ENCODE measurements at places on chromosomes 4 and X.

DNA sequence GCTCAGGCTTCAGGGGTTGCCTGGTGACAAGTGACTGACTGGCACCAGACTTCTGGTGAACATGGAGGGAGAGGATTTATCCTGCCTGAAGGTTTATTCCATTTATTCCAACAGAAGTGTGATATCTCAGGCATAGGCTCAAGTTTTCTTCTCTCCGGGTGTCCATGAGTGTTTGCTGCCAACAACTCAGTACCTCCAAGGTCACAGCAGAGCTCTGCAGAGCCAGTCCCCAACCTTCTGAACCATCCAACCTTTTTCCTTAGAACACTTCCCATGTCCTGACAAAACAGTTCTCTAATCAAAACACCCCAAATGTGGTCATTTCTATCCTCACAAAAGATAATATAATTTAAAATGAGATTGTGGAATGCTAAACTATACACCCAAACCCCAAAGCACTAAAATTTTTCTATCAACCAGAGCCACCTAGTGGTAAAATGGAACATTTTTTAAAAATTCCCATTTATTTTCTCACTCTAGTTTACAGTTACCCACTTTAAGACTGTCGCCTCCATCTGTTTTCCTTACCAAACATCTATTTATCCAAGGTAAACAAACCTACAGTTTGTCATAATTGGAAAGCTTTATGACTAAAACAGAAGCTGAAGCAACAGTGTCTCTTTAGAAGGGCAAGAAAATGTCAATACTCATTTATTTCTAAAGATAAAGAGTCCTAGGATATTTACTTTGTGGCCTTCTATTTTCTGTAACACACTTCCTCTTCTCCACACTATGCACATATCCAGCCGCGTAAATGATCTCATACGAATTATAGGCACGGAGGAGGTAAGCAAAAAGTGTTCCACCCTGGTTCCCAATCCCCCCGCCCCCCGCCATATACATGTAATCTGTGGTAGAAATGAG, 39.5 kb downstream of the TMEM154 start:
- H3K27ac ChIP-seq, result no peak overlapping the region
- no peaks in the 10 kb centered on the region for H3K27me3 ChIP-seq
- H3K4me1 ChIP-seq, result no peaks in the 10 kb centered on the region
- DNase-seq, result no peak
- no peak overlapping the region for H3K4me3 ChIP-seq

GRCh38 chr4:20288047-20288650, 36.4 kb downstream of the SLIT2 start:
- no peak for DNase-seq
- peaks cover 3% of the 10 kb centered on the region for H3K4me1 ChIP-seq
- peaks cover 18% of the 10 kb centered on the region for H3K36me3 ChIP-seq
- H3K27me3 ChIP-seq, result no peaks in the 10 kb centered on the region

DNA sequence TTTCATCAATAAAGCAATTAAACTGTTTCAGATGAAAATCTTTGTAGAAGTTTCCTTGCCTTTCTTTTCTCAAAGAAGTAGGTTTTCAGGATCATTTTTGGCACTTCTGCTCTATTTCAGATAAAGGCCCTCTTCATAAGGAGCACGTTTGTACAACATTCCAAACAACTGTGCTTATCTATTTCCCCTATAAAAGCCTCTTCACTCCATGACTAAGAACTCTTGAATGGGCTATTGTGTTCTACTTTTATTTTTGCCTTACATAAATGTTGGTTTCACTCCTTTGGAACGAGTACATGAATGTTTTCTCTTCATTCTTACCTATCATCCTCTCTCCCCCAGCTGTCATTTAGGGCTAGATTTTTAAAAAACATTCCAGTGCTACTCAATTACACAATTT, 288.0 kb upstream of the PPP1R2C start:
- H3K4me1 ChIP-seq, result no peaks in the 10 kb centered on the region
- H3K4me3 ChIP-seq, result no peak overlapping the region
- no peaks in the 10 kb centered on the region for H3K36me3 ChIP-seq
- H3K27me3 ChIP-seq, result no peaks in the 10 kb centered on the region

DNA sequence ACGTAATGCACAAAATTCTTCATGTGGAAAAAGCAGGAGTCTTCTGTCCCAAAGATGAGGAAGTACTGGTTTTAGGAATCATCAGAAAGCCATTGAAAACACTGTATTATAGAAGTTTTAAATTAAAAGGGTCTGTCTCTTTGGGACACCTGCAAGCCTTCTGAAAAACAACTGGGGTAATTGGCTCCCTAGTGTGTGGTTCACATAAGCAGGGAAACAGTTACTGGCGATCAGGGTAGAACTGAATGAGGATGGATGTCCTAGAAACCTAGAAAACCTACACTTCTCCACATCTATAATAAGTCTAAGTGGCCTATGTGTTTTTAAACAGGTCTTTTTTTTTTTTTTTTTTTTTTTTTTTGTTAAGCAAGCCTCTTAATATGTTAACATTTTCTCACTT, 945.5 kb upstream of the PCDH10 start:
- DNase-seq, result no peak
- no peaks in the 10 kb centered on the region for H3K36me3 ChIP-seq
- no peak overlapping the region for H3K27ac ChIP-seq
- no peak overlapping the region for H3K4me3 ChIP-seq
- H3K27me3 ChIP-seq, result no peaks in the 10 kb centered on the region

GRCh38 chr4:168784786-168785461, 225.1 kb downstream of the CBR4 start:
- H3K36me3 ChIP-seq, result no peaks in the 10 kb centered on the region
- peak; percentile 81 for DNase-seq
- H3K4me1 ChIP-seq, result peaks cover 12% of the 10 kb centered on the region
- H3K27me3 ChIP-seq, result no peaks in the 10 kb centered on the region
- H3K27ac ChIP-seq, result peak overlapping the region; percentile 95
- no peak overlapping the region for H3K4me3 ChIP-seq

DNA sequence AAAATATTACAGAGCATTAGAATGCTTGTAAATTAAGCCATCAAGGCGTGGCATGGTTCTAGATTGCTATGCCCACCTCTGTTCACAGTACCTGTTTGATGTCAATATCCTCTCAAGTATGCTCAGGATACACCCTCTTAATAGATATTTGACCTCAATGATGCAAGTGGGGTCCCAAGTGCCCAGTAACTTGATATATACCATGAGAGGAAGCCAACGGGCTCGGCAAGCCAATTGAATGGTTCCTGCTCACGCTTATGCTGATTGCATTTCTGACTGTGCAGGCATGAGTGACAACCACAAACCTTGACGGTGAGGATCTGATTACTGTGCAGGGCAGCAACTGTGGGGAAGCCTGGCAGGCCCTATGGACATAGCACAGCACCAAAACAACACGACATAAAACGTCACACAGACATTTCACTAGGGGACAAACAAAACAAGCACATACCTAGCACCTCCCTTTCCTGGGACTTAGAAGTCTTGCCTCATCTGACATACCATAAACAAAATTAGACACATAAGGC, 179.1 kb upstream of the ETNPPL start:
- no peaks in the 10 kb centered on the region for H3K27me3 ChIP-seq
- H3K4me3 ChIP-seq, result no peak overlapping the region
- no peaks in the 10 kb centered on the region for H3K4me1 ChIP-seq
- H3K27ac ChIP-seq, result no peak overlapping the region
- H3K36me3 ChIP-seq, result no peaks in the 10 kb centered on the region
- no peak for DNase-seq

GRCh38 chr4:67342291-67342690, 203.0 kb downstream of the CENPC start:
- no peaks in the 10 kb centered on the region for H3K27me3 ChIP-seq
- no peak overlapping the region for H3K27ac ChIP-seq
- H3K4me1 ChIP-seq, result peaks cover 3% of the 10 kb centered on the region
- H3K36me3 ChIP-seq, result no peaks in the 10 kb centered on the region
- no peak overlapping the region for H3K4me3 ChIP-seq

- H3K36me3 ChIP-seq, result no peaks in the 10 kb centered on the region
- peaks cover 16% of the 10 kb centered on the region for H3K4me1 ChIP-seq
- no peak overlapping the region for H3K27ac ChIP-seq
- H3K27me3 ChIP-seq, result no peaks in the 10 kb centered on the region
- no peak for DNase-seq
- no peak overlapping the region for H3K4me3 ChIP-seq
Measured at GRCh38 chr4:158999166-158999682, 103.7 kb upstream of the RAPGEF2 start.

GRCh38 chr4:154120690-154121345, 331.9 kb upstream of the SFRP2 start:
- DNase-seq, result no peak
- no peaks in the 10 kb centered on the region for H3K27me3 ChIP-seq
- no peaks in the 10 kb centered on the region for H3K36me3 ChIP-seq
- no peak overlapping the region for H3K27ac ChIP-seq
- no peak overlapping the region for H3K4me3 ChIP-seq

- no peaks in the 10 kb centered on the region for H3K27me3 ChIP-seq
- no peak overlapping the region for H3K27ac ChIP-seq
- H3K4me3 ChIP-seq, result no peak overlapping the region
Measured at GRCh38 chr4:4618847-4619246, 77.0 kb upstream of the STX18 start.

- no peak overlapping the region for H3K27ac ChIP-seq
- no peaks in the 10 kb centered on the region for H3K27me3 ChIP-seq
- no peaks in the 10 kb centered on the region for H3K4me1 ChIP-seq
- DNase-seq, result no peak
- no peaks in the 10 kb centered on the region for H3K36me3 ChIP-seq
Measured at GRCh38 chr4:46645126-46645525, 255.2 kb upstream of the GABRA2 start.

DNA sequence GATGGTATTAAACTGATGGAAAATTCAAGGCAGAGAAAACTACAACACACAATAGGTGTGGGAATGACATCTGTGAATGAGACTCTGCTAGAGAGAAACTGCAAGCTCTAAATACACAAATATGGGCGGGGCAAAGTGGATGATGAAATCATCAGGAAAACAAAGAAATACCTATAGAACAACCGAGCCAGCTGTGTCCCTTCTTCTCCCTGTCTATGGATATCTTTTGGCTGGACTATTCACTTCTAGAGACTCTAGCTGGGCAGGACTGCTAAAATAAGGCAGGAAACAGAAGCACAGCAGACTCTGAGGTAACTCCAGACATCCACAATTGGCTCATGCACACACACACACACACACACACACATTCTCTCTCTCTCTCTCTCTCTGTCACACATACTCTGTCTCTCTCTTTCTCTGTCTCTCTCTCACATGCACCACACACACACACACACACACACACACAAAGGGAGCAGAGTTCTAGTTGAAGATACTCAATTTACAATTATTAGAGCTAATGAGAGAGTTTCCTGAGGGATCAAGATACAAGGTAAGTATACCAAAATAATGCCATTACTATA, 27.2 kb upstream of the EDNRA start:
- H3K36me3 ChIP-seq, result no peaks in the 10 kb centered on the region
- no peak overlapping the region for H3K27ac ChIP-seq
- H3K27me3 ChIP-seq, result no peaks in the 10 kb centered on the region
- no peaks in the 10 kb centered on the region for H3K4me1 ChIP-seq
- H3K4me3 ChIP-seq, result no peak overlapping the region

DNA sequence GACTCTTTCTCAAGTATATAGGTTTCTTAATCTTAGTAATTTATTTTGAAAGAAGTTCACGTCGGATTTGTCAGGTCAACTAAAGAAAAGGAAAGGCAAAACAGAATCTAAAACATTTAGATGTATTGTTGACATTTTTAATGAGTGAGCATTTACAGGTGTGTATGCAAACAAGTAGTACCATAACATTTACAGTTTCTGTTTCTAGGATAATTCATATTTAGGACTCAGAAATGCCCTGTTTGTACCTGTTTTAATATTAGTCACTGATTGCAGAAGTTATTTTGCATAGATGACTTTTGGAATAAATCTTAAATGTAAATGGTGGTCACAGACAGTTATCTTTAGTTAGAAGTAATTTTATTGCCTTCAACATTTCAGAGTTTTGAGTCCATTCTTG, 151.3 kb upstream of the NUDT6 start:
- H3K27ac ChIP-seq, result no peak overlapping the region
- H3K4me3 ChIP-seq, result no peak overlapping the region
- no peaks in the 10 kb centered on the region for H3K4me1 ChIP-seq
- DNase-seq, result no peak
- no peaks in the 10 kb centered on the region for H3K27me3 ChIP-seq

DNA sequence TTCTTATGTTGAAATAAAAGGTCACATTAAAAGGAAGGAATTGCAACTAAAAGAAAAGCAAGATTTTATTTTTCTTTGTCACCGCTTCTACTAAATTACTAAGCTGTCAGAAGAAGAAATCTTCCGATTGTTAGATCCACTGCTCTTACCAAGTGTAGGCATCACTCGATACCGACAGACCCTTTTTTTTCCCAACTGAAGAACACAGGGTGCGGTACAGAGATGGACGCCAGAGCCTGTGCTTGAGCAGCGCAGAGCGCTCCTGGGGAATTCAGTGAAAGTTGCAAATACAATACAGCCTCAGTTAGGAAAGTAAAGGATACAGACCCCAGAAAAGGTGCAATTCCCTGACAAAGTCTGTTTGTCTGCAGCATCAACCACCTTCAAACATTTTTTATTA, 94.9 kb upstream of the WDR17 start:
- H3K36me3 ChIP-seq, result no peaks in the 10 kb centered on the region
- H3K4me3 ChIP-seq, result no peak overlapping the region
- no peak overlapping the region for H3K27ac ChIP-seq
- no peak for DNase-seq
- peaks cover 2% of the 10 kb centered on the region for H3K4me1 ChIP-seq
- H3K27me3 ChIP-seq, result no peaks in the 10 kb centered on the region

DNA sequence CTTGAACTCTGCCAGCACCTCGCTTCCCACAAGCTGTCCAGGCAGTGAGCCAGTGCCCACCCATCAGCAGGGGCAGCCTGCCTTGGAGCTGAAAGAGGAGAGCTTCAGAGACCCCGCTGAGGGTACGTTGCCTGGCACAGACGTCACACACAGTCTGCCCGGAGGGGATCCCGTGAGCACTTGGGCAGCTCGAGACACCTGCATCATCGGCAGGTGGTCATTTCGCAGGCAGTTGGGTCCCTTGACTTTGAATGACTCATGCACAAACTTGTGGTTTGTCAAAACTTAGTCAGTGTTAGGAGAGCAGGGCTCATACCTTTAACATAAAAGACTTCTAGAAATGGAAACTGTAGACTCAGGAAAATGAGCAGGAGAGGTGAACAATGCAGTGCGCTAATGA, 9.9 kb downstream of the TACC3 start:
- no peak for DNase-seq
- no peak overlapping the region for H3K27ac ChIP-seq
- H3K4me3 ChIP-seq, result no peak overlapping the region

GRCh38 chr4:14247767-14248166, 620.2 kb upstream of the BOD1L1 start:
- H3K27me3 ChIP-seq, result no peaks in the 10 kb centered on the region
- DNase-seq, result no peak
- H3K27ac ChIP-seq, result no peak overlapping the region
- H3K4me1 ChIP-seq, result no peaks in the 10 kb centered on the region
- H3K36me3 ChIP-seq, result no peaks in the 10 kb centered on the region
- H3K4me3 ChIP-seq, result no peak overlapping the region

GRCh38 chr4:19494961-19495360, 756.7 kb upstream of the SLIT2 start:
- H3K4me1 ChIP-seq, result no peaks in the 10 kb centered on the region
- no peaks in the 10 kb centered on the region for H3K36me3 ChIP-seq
- H3K27me3 ChIP-seq, result no peaks in the 10 kb centered on the region

GRCh38 chrX:118971552-118971951, 2.9 kb upstream of the LONRF3 start:
- no peaks in the 10 kb centered on the region for H3K4me1 ChIP-seq
- H3K36me3 ChIP-seq, result no peaks in the 10 kb centered on the region
- DNase-seq, result no peak
- no peak overlapping the region for H3K4me3 ChIP-seq

- H3K4me3 ChIP-seq, result no peak overlapping the region
- peak; percentile 31 for DNase-seq
- no peak overlapping the region for H3K27ac ChIP-seq
- no peaks in the 10 kb centered on the region for H3K27me3 ChIP-seq
- no peaks in the 10 kb centered on the region for H3K4me1 ChIP-seq
- no peaks in the 10 kb centered on the region for H3K36me3 ChIP-seq
Measured at GRCh38 chrX:39149761-39150160, 348.5 kb downstream of the MID1IP1 start.
